ENCODE measurements at places on chromosomes 7 and 10. TPM values are rescaled to one million over a fixed set of nuclear protein-coding genes. Genes with fewer than 3 reads are reported as not detected.

DNA sequence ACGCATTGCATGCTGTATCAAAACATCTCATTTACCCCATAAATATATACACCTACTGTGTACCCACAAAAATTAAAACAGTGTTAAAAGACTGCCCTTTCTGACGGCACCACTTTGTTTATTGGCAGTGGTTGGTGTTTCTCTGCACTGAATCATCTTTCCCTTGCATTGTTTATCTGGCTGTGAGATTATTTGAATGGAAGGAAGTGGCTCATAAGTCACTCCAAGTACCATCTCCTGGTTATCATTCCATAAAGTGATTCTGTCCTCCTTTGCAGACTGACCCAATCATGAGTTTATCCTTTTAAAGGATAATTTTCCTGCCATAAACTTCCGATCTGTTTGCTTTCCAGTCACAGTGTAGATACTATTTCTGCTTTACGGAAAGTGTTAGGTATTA is 183.8 kb downstream of the CAMK1D start:
- DNase-seq = no peak

GRCh38 chr10:121405953-121406352 is 192.3 kb downstream of the FGFR2 start:
- DNase-seq = no peak

GRCh38 chr7:133886086-133886485 is 241.1 kb upstream of the LRGUK start:
- no peak for DNase-seq

DNA sequence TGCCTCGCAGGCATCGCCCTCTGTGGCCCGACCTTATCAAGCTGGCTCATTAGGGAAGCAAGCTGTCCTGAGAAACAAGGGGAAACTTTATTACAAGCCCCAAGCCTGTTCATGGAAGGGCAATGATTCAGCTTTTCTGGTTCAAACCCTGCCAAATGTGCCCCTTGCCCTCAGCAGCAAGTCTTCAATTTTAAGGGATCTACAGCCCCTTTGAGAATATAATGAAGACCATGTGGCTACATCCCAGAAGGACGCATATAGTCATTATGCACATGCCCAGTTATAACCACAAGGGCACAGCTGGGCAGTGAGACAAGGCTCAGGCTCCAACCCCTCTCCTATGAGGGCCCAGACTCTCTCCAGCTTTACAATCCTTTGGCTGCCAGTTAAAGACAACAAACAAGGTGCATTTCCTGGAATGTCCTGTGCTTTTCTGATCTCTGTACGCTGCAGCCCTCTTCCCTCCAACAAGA is 56.7 kb downstream of the DDC start:
- no peak for DNase-seq

- peak; percentile 64 for DNase-seq
These were observed 29.5 kb downstream of the PLEKHA8 start for GRCh38 chr7:30057741-30058140.

DNA sequence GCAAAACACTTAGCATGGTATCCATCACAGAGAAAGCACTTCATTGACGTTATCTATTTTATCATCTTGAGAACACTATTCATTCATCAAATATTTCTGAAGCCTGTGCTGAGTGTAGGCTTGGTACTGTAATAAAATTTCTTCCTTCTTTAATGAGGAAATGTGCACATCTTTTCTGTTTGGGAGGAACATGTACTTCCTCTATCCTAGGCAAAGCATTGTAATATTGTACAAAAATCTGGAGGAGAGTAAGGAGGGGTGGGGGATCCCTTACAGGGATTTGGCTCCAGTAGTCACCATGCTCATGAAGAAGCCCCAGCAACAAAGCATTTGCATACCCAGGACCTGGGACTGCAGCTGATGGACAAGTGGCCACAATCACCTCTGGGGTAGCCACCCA is 39.9 kb upstream of the SORCS3 start:
- no peak for DNase-seq

GRCh38 chr10:111485767-111486166 is 408.9 kb downstream of the ADRA2A start:
- DNase-seq = no peak

DNA sequence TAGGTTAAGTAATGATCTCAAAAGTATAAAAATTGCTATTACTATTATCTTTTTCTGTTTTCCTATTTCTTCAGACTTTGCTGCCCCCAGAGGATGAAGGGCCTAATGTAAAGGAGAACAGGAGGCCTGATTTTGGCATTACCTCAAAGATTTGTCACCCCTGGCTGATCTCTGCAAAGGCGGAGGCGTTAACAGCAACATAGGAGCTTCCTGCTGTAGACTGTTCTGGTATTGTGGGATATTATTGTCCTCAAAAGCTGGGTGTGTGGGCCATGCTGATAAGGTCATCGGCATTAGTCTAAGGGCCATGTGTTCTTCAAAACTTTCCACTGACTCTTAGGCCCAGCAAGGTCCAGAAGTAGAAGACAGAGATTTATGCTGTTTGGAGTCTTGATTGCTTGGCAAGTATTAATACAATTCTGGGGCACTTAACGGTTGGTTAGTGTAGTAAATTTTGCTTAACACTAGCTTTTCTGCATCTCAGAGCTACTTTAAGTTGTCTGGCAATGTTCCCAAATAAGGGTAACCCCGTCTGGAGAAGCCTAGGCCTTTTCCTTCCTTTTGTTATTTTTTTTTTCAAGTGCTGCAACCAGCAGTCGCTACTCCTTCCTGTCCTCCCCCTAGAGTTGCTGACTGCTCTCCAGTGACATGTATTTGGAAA is 14.0 kb upstream of the ENTPD1 start:
- DNase-seq = peak; percentile 28

DNA sequence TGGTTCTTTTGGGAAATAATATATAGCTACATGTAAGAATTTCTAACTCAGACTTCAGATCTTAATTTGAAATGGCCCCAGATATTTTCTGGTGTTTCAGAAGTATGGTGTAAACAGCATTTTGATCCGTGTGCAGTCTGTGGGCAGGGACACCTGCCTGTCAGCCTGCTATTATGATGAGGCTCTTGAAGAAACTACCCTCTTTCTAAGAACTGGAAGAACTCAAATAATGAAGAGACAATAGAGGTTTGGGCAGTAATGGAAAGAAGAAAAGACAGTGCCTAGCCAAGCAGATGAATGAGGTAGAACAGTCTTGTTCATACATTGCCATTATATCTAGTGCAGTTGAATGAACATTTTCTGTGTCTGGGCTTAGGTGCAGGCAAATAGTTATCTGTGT is 256.6 kb downstream of the ARHGAP21 start:
- no peak for DNase-seq

DNA sequence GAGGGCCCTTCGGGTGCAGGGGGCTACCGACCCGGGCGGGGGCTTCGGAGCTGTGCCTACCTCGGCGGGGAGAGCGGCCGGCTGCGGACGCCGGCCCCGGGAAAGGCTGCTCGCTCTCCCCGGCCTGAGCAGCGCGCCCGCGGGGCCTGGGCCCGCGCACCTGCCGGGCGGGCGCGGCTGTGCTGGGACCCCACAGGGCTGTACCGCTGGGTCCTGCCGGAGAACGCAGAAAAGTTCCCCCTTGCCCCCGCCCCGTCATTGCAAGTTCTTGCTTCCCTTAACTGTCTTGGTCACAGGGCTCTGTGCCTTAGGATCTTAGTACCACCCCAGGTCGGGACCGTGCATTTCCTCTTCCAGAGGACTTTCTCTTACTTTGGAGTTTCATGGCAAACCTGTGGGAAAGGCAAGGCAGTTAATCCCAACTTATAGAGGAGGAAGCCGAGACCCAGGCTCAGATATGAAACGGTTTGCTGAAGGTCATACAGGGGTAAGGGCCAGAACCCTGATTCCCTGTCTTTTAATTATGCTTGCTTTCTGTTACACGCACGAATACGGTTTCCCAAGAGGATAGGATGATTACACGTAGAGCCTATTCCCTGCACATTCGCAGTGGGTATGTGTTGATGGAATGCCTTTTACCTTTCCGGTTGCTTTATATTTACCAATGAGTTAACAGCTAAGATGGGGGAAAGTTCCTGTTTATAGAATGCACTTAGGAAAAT is 652 bp downstream of the PCGF5 start:
- DNase-seq = peak; percentile 42

DNA sequence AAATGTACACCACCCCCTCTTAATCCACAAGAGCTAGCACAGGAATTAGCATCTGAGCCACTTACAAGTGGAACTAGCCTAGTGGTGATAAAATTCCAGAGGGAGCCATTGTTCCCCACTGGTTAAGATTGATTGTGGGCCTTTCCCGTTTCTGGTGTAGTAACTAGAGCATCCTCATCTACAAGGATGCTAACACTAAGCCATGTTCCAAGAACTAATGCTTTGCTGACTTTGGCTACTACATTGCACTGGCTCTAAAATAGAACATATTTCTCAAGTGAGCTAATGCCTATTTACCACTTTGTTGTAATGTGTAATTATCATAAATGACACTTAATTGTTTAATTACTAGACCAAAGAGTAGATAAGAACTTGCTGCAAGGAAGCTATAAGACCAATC is 143.7 kb downstream of the FZD1 start:
- no peak for DNase-seq

- no peak for DNase-seq
These were observed 28.6 kb upstream of the KCNK18 start for GRCh38 chr10:117168729-117169128.

DNA sequence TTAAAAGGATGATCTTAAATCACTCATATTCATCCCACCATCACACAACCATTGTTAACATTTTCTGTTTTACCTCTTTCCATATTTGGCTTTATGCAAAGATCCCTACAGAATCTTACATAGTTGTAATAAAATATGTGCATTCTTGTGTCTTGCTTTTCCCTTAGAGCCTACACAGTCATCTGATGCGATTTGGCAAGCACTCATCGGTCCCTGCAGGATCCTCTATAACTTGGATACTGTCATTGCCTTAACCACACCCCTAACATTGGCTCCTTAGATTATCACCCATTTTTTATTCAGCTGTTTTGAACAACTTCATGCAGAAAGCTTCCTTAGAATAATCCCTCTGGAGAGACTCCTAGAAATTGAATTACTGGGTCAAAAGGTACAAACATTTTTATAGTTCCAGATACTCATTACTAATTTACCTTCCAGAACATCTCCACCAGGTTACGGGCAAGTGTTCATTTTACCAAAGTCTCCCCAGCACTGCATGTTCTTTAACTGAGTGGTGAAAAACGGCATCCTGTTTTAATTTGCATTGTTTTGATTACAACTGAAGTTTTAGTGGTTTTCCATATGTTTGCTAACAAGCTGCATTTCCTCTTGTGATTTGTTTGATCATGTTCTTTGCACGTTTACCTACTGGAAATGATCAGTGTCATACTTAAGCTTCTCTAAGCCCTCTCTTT is 268.3 kb downstream of the GRID1 start:
- DNase-seq = no peak

- DNase-seq = no peak
These were observed 82.9 kb downstream of the OTUD1 start for GRCh38 chr10:23521735-23522134.

- no peak for DNase-seq
These were observed 267.9 kb upstream of the SP8 start for GRCh38 chr7:21054427-21055112.

- peak; percentile 5 for DNase-seq
These were observed 340.0 kb upstream of the MEOX2 start for GRCh38 chr7:16026253-16027020.

DNA sequence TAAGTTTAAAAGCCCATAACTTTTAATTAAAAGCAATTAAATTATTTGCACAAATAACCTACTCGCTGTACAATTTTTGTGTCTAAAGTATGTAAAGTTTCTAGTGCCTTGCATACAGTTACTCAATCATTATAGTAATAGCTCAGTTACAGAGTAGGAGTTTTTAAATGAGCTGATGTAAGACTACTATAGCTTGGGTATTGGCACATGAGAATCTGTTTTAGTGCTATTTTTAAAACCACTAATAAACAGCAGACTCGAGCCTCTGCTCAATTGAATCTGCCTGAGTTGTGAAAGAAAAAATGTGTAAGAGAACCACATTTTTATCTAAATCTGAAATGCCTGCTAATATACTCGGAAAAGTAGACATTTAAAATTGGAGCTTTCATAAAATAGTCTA is 31.1 kb downstream of the CTNNA3 start:
- DNase-seq = peak; percentile 29

GRCh38 chr7:92725161-92725925 is 111.0 kb downstream of the CDK6 start:
- no peak for DNase-seq

- DNase-seq = no peak
These were observed 2.8 kb upstream of the GPRIN2 start for GRCh38 chr10:46559231-46559671.

- DNase-seq = no peak
These were observed 353.0 kb downstream of the ANKRD30A start for GRCh38 chr10:37478381-37478780.

- no peak for DNase-seq
These were observed 61.7 kb upstream of the PPP2R2D start for GRCh38 chr10:131838966-131839742.

GRCh38 chr10:44262551-44263251 is 122.2 kb downstream of the CXCL12 start:
- DNase-seq = no peak

- no peak for DNase-seq
These were observed 10.7 kb downstream of the RHEB start for GRCh38 chr7:151508991-151509390.

- DNase-seq = peak; percentile 67
These were observed 129.7 kb downstream of the SAMD9 start for GRCh38 chr7:92988051-92988450.

- peak; percentile 4 for DNase-seq
These were observed 23.5 kb downstream of the CPEB3 start for GRCh38 chr10:92267343-92267742.

DNA sequence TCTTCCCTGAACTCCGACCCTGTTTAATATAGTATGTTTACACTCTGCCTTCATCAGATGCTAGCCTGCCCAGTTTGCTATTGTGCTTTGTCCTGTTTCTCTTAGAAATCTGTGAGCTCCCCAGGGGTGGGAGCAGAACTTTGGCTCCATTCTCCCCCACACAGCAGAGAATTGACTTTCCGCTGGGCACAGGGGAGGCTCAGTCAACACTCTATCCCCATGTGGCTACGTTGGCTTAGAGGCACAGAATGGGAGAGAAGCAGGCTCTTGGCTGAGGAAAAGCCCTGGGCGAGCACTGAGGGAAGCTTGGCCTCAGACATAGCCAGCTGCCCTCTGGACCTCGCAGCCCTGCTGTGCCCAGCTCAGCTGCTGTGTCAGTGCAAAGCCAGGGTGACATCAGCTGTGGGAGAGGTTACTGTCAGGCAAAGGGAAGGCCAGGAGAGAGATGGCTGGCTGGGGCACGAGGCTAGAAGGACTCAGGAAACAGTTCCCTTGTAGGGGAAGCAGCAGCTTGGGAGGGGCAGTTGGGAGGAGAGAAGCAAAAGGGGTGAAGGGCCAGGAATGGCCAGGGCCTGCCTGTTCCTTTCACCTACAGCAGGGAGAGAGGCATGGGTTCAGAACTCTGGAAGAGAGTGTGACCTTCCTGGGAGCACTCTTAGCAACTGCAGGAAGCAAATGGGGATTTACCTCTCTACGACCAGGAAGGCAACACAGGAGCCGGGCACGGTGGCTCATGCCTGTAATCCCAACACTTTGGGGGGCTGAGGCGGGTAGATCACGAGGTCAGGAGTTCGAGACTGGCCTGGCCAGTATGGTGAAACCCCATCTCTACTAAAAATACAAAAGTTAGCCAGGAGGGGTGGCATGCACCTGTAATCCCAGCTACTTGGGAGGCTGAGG is 5.8 kb upstream of the SCD start:
- no peak for DNase-seq

Gene SNX8
- 17.7 TPM for total RNA-seq

Gene AKR1C8
- not detected for total RNA-seq

Gene NSUN6
- total RNA-seq = 6.8 TPM

Gene TBX20
- total RNA-seq = 1.3 TPM

Gene TMEM273
- total RNA-seq = not detected

Gene POLR2J3
- 33.2 TPM for total RNA-seq

Gene ACSM6
- not detected for total RNA-seq

Gene TSPAN13
- total RNA-seq = 10.8 TPM

Gene CNPY1
- not detected for total RNA-seq

Gene CYP2C9
- total RNA-seq = under 0.01 TPM

Gene BMPER
- 5.8 TPM for total RNA-seq
